Stimulated activated CD4-positive, alpha-beta T cell treated with anti-CD3 and anti-CD28 coated beads, Interleukin-1b, Interleukin-23, amount 100 ng/mL, for 4 hours (primary cell): ENCODE measurements at places on chromosomes 1 and 21.

DNA sequence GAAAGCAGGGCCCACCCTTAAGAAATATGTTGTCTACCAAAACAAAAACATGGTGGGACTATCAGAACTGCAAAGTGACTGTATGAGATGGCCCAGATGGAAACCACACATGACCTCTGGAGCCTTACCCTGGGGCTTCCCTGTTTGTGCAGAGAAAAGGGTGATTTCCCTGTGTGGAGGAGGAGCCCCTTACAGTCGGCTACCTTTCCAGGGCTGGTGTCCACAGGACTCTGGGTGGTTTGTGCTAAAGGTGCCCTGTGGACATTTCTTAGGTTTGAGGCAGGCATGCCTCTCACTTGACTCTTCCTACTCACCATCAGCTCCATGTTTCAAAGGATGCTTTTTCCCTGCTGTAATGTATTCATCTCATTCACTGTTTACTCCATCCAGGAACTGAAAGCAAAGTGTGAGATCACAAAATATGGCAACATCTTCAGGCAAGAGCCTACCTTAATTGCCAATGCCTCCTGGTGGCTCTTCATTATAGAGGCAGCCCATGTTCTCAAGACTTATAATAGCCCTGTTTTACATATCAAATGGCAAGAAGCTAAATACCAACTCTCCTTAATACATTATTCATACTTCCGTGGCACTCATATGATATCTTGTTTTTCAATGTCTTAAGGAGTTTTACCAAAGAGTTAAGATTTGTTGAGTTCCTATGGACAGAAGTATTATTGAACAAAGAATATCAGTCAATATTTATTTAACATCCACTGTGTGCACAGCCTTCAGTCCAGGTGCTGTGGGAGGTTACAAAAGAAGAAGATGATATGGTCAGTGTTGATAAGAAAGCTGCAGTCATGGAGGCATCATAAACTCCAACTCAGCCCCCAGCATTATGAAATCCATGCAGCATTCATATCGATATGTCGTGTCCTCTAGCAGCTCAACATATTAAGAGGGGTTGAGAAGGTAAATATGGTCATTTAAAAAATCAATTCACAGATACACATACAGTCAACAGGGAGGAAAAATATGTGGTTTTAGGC is 15.5 kb upstream of the TFF3 start:
- no peak for DNase-seq

GRCh38 chr1:181185461-181185860 is 97.0 kb downstream of the IER5 start:
- DNase-seq, result no peak

DNA sequence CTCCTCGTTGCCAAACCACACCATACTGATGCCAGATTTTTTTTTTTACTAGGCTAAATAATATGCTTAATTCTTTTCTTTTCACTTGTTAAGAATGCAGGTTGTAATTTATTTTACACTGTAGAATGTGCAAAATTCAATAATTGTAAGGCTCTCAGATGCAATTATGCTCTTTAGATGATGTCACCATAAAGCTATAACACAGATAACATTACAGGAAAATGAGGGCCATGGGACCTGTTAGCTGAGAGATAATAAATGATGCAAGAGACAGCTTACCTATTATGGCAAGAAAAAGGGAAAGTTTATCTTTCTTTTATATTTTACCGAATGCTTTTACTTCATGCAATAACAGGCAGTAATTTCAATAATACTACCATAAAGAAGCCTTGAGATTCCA is 35.4 kb downstream of the CHRM3 start:
- no peak for DNase-seq

- DNase-seq, result no peak
Observed at GRCh38 chr1:172397221-172397620, 23.3 kb upstream of the C1orf105 start.

GRCh38 chr1:184656221-184656620 is 98.4 kb downstream of the EDEM3 start:
- DNase-seq, result no peak

DNA sequence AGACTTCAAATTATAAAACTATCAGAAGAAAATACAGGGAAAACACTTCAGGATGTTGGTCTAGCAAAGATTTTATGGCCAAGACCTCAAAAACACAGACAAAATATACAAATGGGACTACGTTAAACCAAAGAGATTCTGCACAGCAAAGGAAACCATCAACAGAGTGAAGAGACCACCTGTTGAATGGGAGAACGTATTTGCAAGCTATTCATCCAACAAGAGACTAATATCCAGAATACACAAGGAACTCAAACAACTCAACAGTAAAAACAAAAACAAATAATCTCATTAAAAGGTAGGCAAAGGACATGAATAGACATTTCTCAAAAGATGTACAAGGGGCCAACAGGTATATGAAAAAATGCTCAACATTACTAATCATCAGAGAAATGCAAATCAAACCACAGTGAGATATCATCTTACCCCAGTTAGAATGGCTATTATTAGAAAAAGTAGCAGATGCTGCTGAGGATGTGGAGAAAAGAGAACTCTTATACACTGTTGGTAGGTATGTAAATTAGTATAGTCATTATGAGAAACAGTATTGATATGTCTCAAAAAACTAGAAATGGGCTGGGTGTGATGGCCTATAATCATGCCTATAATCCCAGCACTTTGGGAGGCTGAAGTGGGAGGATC is 112.6 kb downstream of the LRIG2 start:
- no peak for DNase-seq

DNA sequence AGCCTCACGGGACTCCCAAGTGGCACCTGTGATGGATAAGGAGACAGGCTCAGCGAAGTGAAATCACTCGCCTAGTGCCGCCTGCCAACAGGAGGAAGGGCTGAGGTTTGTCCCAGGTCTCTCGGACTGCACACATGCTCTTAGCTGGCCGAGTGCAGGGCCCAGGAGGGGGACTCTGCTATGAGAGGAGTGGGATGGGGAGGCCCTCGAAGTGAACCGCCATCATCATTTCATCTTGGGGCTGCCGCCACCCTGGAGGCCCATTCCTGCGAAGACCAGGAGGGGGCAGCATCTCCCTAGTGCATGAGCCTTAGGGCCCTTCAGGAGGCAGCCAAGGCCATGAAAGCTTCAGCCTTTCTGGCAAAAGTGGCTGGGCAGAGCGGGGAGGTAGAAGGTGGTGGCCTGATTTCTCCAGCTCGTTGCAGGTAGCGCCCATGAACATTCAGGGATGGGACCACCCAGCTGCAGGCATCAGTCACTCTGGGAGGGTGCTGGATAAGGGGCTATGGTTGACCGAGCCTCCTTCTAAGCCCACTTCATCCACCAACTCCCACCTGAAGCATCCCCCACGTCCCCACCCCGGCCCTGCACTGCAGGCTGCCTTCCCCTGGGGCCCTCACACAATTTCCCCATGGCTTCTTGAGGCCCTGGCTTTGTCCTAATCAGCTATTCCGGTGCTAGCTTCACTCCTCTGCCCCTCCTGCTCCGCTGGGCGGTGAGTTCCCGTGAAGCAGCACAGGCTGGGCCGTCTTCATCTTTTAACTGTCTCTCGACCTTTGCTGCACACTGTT is 17.2 kb upstream of the RASSF5 start:
- peak; percentile 71 for DNase-seq

- DNase-seq, result no peak
Observed at GRCh38 chr1:23978805-23979204, 1.3 kb downstream of the SRSF10 start.

DNA sequence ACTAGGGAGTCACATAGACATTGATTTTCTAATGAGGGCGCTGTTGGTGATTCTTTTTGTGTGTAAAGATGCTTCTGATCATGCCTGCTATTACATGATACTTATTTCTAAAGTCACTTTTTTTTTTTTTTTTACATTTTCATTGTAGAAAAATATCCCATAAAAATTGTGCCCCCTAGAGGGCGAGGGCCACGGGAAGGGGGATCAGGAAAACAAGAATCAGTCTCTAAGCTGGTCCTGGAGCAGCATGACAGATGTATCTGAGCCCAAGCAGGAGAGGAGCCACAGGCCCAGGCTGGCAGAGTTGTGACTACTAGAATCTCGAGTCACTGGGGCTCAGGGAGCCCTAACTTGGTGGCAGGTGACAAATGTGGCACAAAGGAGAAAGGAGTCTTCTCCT is 28.1 kb downstream of the ZSCAN20 start:
- DNase-seq, result no peak

DNA sequence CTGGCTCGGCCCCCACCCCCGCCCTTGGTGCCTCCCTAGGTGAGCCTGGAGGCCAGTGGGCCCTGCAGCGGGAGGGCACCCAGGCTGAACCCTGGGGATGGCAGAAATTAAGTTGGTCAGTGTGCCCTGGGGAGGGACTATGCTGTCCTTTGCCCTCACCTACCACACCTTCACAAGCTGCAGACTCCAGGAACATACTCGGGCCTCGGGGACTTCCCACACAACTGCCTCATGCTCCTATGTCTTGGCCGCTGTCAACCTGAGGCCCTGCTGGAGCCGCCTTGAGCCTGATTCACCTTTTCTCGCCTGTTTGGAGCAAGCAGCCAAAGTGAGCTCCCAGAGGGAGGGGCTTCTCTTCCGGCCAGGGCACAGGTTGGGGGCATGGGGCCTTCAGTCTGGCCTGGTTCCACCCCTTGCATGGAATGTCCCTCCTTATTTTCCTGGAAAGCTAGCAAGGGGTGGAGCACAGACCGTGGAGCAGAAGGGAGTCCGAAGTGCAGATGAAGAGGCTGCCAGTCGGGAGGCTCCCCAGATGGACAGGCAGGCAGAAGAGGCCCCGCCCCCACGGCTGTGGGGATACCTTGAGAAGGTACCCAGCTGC is 24.7 kb downstream of the KNCN start:
- DNase-seq, result no peak

DNA sequence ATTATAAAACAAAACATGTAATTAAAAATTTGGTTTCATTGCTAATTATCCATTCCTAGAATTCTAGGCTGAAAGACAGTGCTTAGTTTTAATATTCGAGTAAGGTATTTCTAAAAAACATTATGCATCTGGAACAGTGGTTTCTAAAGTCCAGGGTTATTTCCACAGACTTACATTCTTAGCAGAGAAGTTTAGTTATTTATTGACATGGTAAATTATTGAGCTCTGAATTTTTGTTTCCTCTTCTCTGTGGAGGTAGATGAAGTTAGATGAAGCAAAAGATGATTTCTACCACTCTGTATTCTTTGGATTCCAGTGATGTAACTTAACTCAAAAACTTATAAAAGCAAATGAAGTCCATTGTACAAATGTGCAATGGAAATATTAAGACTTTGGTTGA is 709.4 kb downstream of the MRPL39 start:
- DNase-seq, result no peak

DNA sequence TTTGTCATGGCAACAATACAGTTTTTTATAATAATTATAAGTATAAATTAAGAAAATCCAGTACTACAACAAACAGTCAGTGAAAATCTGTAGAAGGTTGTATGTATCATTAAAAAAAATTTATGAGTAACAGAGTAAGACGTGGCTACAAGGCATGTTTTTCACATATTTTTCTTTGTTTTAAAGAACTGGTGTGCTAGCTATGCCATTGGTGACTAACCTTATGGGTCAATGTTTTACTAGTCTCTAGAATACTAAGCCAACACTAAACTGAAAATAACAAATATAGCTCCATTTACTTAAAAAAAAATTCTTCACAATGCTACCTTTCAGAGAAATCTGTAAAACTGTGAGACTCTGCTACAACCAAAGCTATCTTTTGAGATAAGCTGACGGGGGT is 261.5 kb downstream of the ADGRL2 start:
- DNase-seq, result no peak

- DNase-seq, result no peak
Observed at GRCh38 chr1:67489643-67490042, 59.4 kb upstream of the SERBP1 start.

DNA sequence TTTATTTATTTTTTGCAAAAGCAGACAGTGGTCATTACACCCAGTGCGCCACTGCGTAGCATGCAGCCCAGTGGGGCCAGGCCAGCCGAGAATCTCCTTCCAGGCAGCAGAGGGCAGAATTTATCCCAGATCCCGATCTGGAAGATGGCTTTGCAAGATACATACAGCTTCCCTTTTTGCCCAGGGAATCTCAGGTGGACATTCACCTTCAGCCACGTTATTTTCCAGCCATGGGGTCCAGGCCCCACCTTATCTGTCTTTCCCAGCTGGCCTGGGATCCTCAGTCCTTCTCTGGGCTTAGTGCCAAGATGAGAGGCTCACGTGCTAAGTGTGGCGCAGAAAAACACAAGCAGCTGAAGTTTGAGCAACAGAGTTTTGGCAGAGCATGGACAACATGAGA is 123.6 kb downstream of the AJAP1 start:
- no peak for DNase-seq

DNA sequence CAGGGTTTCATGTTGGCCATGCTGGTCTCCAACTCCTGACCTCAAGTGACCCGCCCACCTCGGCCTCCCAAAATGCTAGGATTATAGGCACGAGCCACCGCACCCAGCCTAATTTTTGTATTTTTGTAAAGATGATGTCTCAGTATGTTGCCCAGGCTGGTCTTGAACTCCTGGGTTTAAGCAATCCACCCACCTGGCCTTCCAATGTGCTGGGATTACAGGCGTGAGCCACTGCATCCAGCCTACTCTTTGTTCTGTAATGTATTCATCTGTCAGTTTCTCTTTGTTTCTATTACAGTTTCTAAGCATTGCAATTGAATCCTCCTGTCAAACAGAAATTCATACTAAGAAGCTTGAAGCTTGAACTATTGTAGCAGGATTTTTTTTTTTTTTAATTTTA is 54.8 kb upstream of the RCC1 start:
- no peak for DNase-seq

DNA sequence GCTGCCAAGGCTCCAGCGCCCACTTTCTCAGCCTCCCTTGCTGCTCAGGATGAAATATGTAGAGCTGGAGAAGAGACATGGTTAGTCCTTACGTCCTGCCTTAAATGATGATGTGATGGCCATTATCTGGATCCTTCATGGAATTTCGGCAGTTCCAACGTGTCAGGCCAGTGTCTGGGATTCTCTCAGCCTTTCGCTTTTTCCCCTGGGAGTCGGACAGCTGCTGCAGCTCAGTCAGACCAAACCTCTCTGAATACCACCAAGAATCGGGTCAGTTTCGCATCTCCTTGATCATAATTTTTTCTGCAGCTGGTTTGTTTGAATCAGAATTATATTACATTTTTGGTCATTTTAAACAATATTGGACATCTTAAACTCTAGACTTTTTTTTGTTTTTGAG is 22.3 kb upstream of the KLHDC8A start:
- DNase-seq, result no peak

DNA sequence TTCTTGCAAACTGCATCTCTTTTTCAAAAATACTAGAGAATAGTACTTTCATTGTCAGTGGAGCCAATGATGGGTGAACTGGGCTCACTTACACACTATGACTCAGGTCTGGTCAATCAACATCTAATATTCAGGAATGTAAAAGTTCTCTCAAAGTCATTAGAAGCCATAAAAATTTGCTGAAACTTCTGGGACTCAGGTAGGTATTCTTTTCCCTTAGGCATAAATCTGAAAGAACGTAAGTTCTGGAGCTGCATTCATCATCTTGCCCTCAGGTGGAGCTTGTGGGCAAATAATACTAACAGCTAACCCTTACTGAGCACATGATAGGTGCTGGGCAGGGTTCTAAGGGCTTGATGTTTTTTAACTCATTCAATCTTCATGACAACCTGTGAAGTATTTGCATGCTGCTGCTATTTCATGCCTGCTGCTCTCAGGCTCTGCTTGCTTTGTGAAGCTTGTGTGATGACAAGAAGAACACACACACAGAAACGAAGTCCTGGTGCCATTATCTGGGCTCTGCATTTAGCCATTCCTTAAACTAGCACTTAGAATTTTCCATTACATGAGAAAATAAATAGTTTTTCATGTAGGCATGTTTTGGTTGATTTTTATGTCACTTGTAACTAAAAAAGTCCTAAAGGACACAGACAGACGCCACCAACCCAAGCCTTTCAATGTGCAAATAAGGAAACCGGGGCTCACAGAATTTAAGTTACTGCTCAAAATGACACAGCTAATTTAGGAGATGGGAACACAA is 394.2 kb upstream of the LYPLAL1 start:
- DNase-seq, result no peak
